ENCODE measurements at places on chromosomes 11 and 22. TPM values are rescaled to one million over a fixed set of nuclear protein-coding genes. Genes with fewer than 3 reads are reported as not detected.
A peak's percentile ranks its signal among the peaks of the same experiment; 100 is the strongest.

DNA sequence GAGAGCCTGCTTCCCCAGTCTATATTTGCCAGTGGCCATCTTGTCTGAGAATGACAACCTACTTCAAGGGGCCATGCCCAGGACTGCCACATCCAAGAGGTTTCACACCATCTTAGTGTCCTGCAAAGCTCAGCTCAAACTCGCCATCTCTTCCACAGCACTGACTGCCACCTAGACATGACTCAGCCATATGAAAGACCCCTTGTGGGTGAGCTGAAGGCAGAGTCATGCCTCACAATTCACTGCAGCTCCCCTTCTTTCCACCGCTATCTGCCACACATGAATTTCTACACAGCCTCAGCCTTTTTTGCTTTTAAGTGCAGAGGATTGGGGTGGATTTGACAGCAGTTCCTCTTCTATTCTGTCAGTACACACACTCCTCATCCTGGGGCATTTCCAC, 127.5 kb downstream of the GALNT18 start:
- no peaks in the 10 kb centered on the region for H3K36me3 ChIP-seq
- DNase-seq, result no peak
- no peak overlapping the region for H3K4me3 ChIP-seq
- no peaks in the 10 kb centered on the region for H3K27me3 ChIP-seq

- H3K36me3 ChIP-seq, result no peaks in the 10 kb centered on the region
- DNase-seq, result no peak
- H3K4me1 ChIP-seq, result peaks cover 23% of the 10 kb centered on the region
- H3K27ac ChIP-seq, result peak overlapping the region; percentile 97
- no peaks in the 10 kb centered on the region for H3K27me3 ChIP-seq
- H3K4me3 ChIP-seq, result peak overlapping the region; percentile 82
Measured at GRCh38 chr11:9462172-9462799, 1.5 kb downstream of the ZNF143 start.

DNA sequence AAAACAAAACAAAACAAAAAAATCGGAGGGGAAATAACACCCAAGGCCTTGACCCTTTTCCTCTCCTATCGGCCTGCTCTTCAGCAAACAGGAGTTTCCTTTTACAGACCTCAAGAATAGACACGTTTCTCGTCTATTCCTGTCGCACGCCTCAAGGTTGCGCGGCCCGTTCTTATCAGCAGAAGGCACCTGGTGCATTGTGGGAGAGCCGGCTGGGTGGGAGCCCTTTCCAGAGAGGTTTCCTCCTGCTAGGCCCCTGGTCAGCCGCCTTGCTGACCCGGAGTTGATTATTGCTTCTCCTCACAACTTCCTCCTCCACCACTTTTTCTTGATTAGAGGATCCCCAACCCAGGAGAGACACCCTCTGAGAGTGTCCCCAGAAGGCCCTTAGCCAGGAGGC, 497.3 kb downstream of the MIAT start:
- H3K4me3 ChIP-seq, result no peak overlapping the region
- no peaks in the 10 kb centered on the region for H3K4me1 ChIP-seq
- H3K27ac ChIP-seq, result no peak overlapping the region
- no peak for DNase-seq
- H3K36me3 ChIP-seq, result no peaks in the 10 kb centered on the region
- no peaks in the 10 kb centered on the region for H3K27me3 ChIP-seq

GRCh38 chr22:19890502-19891316, 36.0 kb upstream of the GNB1L start:
- DNase-seq, result no peak
- no peaks in the 10 kb centered on the region for H3K27me3 ChIP-seq
- peaks cover 42% of the 10 kb centered on the region for H3K4me1 ChIP-seq
- no peaks in the 10 kb centered on the region for H3K36me3 ChIP-seq
- H3K27ac ChIP-seq, result peak overlapping the region; percentile 84

DNA sequence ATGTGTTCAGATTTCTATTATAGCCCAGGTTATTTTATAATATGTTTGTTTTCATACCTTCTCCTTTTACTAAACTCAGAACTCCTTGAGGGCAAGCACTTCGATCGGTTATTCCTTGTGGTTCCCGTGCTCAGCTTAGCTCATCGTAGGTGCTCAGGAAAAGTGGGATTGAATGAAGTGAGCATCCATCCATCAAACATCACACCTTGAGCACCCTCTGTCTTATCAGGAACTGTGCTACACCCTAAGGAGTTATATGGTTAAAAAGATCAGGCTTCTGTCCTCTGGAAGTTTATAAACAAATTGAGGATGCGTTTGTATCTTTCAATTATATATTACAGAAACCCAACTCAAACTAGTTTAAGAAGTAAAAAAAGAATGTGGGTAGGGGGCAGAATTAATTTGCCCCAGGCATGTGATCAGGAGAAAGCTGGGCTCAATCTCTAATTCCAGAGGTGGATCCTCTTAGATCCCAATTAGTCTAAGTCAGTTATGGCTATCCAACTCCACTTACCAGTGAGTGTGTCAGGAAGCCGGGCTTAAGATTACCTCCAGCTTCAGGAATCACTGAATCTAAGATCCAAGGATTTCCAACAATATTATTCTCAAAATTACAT, 59.9 kb upstream of the RRAS2 start:
- no peak overlapping the region for H3K4me3 ChIP-seq
- peaks cover 20% of the 10 kb centered on the region for H3K4me1 ChIP-seq
- H3K36me3 ChIP-seq, result no peaks in the 10 kb centered on the region
- no peaks in the 10 kb centered on the region for H3K27me3 ChIP-seq
- no peak overlapping the region for H3K27ac ChIP-seq
- DNase-seq, result no peak

DNA sequence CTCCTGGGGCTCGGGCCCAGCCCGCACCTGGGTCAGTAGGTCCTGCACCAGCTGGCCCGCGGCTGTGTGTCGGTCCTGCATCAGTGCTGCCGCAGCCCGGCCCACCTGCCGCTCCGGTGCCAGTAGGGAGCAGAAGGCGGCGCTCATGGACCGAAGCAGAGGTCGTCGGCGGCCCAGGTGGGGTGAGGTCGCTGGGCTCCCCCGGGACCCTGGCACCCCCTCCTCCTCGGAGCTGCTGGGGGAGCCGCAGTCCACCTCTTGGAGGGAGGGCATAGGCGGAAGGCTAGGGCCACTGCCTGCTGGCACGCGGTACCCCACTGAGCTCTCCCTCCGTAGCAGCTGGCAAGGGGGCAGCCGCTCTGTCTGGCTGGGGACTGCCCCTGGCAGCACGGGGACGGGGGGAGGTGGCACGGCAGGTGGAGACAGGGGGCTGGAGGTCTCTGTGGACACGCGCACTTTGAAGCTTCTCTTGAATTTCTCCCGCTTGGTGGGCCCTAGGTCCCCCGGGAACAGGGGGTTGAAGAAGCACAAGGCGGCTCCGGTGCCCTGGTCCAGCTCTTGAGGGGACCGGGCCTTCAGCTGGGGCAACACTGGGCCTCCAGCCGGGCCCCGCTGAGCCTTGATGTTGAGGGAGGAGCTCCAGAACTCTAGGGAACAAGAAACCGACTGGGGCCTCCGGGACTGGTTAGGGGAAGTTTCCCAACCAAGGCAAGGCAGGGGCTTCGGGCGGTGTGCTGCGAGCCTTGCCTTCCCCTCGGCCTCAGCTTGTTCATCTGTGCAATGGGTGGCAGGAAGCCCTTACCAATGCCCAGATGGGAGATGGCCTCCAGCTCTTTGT, 1.4 kb downstream of the RIN1 start:
- peaks cover 49% of the 10 kb centered on the region for H3K4me1 ChIP-seq
- peak overlapping the region; percentile 67 for H3K27ac ChIP-seq

DNA sequence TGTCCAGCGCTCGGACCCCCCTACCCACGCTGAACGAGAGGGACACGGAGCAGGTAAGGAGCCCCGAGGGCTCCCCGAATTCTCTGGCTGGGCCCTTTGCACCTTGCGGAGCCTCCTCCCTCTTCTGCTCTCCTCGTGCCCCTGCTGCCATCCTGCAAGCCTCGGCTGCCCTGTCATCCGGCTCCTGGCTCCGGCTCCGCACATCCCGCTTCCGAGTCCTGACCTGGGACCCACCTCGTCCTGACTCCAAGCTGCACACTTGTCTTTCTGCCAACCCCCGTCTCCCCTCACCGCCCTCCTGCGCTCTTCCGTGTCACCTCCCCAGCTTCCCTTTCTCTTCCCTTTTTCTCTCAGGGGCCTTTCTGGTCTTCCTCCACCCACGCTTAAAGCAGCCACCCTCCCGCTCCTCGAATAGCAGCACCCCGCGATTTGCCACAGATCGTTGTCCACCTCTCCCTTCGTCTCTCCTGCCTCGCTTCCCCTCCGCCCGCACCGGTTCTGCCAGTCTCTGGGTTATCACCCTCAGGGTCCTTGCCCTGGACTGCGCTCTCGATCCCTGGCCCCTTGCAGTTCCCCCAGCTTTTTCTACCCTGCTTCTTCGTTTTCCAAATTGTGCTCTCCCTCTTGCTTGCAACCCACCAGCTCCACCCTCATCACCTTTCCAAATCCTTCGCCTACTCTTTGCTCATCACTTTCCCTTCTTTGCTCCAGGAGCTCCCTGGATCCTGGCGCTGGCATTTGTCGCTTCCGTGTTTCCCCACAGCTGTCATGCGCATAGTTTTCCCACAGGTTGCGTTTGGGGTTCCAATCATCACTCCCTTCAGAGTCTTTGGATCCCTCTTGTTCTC, 822 bp downstream of the MARK2 start:
- peak overlapping the region; percentile 94 for H3K27ac ChIP-seq
- no peak for DNase-seq
- no peaks in the 10 kb centered on the region for H3K36me3 ChIP-seq

- no peaks in the 10 kb centered on the region for H3K27me3 ChIP-seq
- H3K4me3 ChIP-seq, result no peak overlapping the region
- peak overlapping the region; percentile 73 for H3K27ac ChIP-seq
- DNase-seq, result no peak
Measured at GRCh38 chr11:86815726-86816125, 15.4 kb downstream of the PRSS23 start.

DNA sequence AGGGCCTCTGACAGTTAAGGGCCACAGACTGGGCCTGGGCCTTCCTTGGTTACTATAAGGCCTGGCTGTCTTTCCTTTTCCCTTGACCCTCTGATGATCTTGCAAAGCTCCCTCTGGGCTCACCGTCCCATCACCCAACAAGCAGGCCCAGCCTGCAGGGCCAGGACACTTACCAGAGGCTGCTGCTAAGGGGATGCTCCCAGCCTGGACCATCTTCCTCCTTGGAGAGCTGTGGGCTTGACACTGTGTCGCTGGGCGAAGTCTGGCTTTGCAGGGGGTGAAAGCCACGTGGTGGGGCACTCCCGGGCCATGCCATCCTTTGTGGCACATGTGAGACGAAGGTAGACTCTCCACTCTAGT, 3.9 kb downstream of the C11orf24 start:
- no peaks in the 10 kb centered on the region for H3K27me3 ChIP-seq
- H3K36me3 ChIP-seq, result peaks cover 33% of the 10 kb centered on the region
- no peak overlapping the region for H3K4me3 ChIP-seq
- H3K27ac ChIP-seq, result no peak overlapping the region
- peak; percentile 52 for DNase-seq
- peaks cover 43% of the 10 kb centered on the region for H3K4me1 ChIP-seq

DNA sequence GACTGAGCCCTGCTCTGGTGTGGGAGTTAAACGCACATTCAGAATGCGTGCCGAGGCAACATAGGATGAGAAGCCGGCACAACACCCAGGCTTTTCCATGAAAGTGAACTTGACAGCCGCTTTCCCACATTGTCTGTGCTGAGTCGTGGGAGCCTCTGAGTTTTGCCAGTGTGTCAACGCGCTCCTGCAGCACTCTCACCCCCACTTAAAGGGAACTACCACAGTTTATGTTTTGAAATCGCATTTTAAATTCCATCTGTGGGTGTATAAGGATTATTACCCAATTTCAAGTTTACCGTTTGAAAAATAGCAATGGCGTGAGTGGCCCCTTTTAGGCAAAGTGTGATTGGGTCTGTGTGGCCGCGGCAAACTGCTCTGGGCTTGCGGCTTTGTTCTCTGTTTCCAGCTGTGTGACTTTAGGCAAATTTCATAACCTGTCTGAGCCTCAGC, 81.5 kb downstream of the FBLN1 start:
- DNase-seq, result no peak
- peak overlapping the region; percentile 40 for H3K27ac ChIP-seq
- H3K4me3 ChIP-seq, result no peak overlapping the region
- H3K27me3 ChIP-seq, result no peaks in the 10 kb centered on the region

- peaks cover 19% of the 10 kb centered on the region for H3K4me1 ChIP-seq
- no peak for DNase-seq
- peak overlapping the region; percentile 83 for H3K27ac ChIP-seq
- H3K36me3 ChIP-seq, result no peaks in the 10 kb centered on the region
Measured at GRCh38 chr11:44065161-44065661, 859 bp upstream of the ACCS start.

DNA sequence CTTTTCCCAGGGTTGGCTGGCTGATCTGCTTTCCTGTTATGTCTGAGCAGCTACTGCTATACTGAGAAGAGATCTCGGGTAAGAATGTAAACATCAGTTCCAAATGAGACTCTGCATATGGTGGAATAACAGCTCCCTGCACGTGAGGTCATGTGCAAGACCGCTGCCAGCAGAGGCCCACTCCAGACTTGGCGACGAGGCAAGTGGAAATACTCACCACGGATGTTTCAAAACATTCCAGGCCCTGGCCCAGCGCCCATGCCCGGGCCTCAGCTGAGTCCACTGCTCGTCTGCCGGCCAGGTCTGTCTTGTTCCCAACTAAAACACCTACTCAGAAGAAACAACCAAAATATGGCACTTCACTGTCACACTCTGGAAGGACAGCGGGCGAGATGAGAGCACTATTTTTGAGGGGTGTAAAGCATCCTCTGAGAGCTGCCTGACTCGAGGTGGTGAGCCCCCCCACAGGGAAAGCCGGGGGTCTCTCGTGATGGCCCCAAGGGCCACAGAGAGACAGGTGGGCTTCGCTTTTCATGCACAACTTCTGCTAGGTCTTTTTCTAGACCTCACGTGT, 13.1 kb downstream of the IFT27 start:
- peaks cover 4% of the 10 kb centered on the region for H3K4me1 ChIP-seq
- DNase-seq, result no peak
- H3K36me3 ChIP-seq, result no peaks in the 10 kb centered on the region
- no peak overlapping the region for H3K27ac ChIP-seq

DNA sequence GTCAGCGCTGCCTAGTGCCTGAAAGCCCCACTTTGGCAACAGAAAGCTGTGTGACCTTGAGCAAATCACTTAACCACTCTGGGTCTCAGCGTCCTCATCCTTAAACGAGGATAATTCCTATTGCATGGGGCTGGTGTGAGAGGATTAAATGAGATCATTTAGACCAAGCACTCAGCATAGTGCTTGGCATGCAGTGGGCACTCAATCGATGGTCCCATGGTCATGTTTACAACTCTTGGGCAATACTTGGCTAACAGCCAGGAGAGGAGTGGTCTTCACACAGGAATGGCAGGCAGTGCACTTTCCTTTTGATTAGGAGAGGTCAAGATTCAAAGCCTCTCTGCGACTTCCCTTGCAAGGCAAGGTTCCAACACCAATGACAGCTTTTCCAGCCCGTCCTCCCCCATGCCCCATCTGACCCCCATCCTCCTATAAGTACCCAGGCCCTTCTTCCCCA, 14.1 kb downstream of the TNKS1BP1 start:
- peak overlapping the region; percentile 57 for H3K4me3 ChIP-seq
- H3K27ac ChIP-seq, result peak overlapping the region; percentile 93

- no peak overlapping the region for H3K27ac ChIP-seq
- no peak overlapping the region for H3K4me3 ChIP-seq
- no peaks in the 10 kb centered on the region for H3K4me1 ChIP-seq
- no peaks in the 10 kb centered on the region for H3K27me3 ChIP-seq
Measured at GRCh38 chr11:122248131-122248530, 132.1 kb upstream of the BLID start.

Gene C11orf42
- not detected for total RNA-seq

Gene DDX17
- total RNA-seq, result 1,042 TPM

Gene VEGFB
- 44.9 TPM for total RNA-seq

Gene GRM5
- not detected for total RNA-seq

Gene MIEF1
- total RNA-seq, result 18.9 TPM

Gene OR4C3
- not detected for total RNA-seq

Measured in vagina (tissue), 2 donors.